ENCODE measurements at places on chromosomes 4 and X.

DNA sequence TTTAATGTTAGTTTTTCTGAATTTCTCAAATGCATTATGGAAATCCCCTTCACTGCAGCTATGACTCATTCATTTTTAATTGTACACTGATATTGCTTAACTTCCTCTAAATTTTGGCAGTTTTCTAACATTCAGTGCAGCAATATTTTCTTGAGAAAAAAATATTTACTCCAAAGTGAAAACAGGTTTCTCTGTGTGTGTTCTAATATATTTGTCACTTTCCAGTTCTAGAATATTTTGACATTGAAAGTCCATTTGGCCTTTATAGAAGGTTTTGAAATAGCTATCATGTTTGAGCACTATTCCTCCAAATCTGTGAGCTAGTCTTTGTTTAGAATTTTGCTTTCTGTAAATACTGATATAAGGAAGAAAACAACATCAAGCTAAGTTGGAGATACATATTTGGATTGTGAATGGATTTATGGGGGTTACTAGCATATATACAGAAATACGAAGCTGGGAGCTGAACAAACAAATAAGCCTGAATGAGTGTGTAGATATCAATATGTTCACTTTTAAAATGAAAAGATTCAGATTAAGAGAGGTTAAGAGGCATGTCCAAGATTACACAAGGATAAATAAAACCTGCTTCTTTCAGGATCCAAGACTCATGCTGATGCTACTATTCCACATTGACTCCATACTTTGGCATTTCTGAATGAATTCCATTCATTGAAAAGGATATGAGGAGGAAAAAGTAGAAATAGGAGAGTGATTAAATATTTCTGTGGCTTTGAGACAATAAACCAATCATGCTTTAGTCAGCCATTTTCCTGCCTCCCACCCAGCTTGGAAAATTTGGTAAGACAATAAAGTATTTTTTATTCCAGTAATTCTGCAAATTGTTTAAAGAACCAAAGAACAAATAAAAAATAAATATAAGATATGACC is 57.3 kb upstream of the SLIT2 start:
- DNase-seq = no peak

DNA sequence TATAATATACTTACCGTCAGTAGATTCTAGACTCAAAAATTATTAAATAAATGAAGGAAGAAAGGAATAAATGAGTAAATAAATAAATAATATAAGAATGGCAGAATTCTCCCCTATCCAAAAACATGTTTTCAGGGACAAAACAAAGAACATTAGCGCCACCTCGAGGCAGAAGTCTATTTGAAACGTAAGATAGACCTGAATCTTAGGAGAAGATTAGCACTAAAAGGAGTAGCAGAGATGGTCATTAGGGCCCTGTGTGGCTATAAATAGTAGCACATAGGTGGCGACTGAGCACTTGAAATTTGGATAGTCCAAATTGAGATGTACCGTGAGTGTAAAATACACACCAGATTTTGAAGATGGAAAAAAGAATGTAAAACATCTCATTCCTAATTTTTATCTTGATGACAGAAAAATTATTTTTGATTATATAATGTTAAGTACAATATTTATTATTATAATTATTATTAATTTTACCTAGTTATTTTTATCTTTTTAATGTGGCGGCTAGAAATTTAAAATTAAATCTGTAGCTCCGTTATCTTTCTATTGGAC is 24.3 kb upstream of the SRD5A3 start:
- DNase-seq = peak; percentile 4

GRCh38 chr4:144451766-144452450 is 194.0 kb upstream of the HHIP start:
- no peak for DNase-seq

- DNase-seq = peak; percentile 70
Measured at GRCh38 chrX:1462596-1463251, 10.0 kb upstream of the ASMTL start.

- no peak for DNase-seq
Measured at GRCh38 chr4:8013976-8014726, 74.5 kb upstream of the AFAP1 start.

GRCh38 chr4:158496030-158496741 is 25.5 kb upstream of the RXFP1 start:
- no peak for DNase-seq

All from T follicular helper cell (primary cell).